ENCODE measurements at places on chromosomes 16 and 17. TPM values are rescaled to one million over a fixed set of nuclear protein-coding genes. Genes with fewer than 3 reads are reported as not detected.

- peak; percentile 55 for DNase-seq
These were observed 12.5 kb upstream of the FAM171A2 start for GRCh38 chr17:44376124-44376523.

- no peak for DNase-seq
These were observed 2.4 kb downstream of the CCL18 start for GRCh38 chr17:36066365-36066985.

- no peak for DNase-seq
These were observed 17.1 kb downstream of the TMIGD1 start for GRCh38 chr17:30316736-30317135.

- DNase-seq, result no peak
These were observed 6.5 kb upstream of the BAHCC1 start for GRCh38 chr17:81388612-81389367.

Gene SLC46A1
- 2.0 TPM for total RNA-seq

Gene KCNG4
- total RNA-seq, result not detected

Gene CA5A
- total RNA-seq, result not detected

Gene CD19
- not detected for total RNA-seq

- DNase-seq, result no peak
These were observed 2284.7 kb downstream of the TP53TG3F start for GRCh38 chr16:35744084-35744483.

Measured in fibroblast of the aortic adventitia (primary cell).